Mammary epithelial cell (primary cell): ENCODE measurements at places on chromosomes 7 and 10. TPM values are rescaled to one million over a fixed set of nuclear protein-coding genes. Genes with fewer than 3 reads are reported as not detected.

HOXA10 gene
- total RNA-seq = 2.9 and 4.3 TPM in 2 replicates

TRPV5 gene
- total RNA-seq = not detected

STAG3 gene
- 1.7 and 2.7 TPM in 2 replicates for total RNA-seq

SMO gene
- 15.2 TPM for total RNA-seq

ANKRD30A gene
- not detected in 2 replicates for total RNA-seq

PLXDC2 gene
- total RNA-seq = 124 TPM

ATOH7 gene
- total RNA-seq = not detected

LIPN gene
- total RNA-seq = not detected in 2 replicates

CABCOCO1 gene
- not detected in 2 replicates for total RNA-seq
